ENCODE measurements at places on chromosomes 5 and 9. TPM values are rescaled to one million over a fixed set of nuclear protein-coding genes. Genes with fewer than 3 reads are reported as not detected.

PPIC gene
- total RNA-seq = 36.8 TPM

ACSL6 gene
- total RNA-seq = not detected

PCDHGB4 gene
- 3.7 TPM for total RNA-seq

OTULINL gene
- total RNA-seq = 4.8 TPM

CRB2 gene
- not detected for total RNA-seq

SNX18 gene
- 42.9 TPM for total RNA-seq

All from epithelial cell of alveolus of lung (primary cell).